T-helper 17 cell (primary cell): ENCODE measurements at places on chromosomes 2 and 18.

DNA sequence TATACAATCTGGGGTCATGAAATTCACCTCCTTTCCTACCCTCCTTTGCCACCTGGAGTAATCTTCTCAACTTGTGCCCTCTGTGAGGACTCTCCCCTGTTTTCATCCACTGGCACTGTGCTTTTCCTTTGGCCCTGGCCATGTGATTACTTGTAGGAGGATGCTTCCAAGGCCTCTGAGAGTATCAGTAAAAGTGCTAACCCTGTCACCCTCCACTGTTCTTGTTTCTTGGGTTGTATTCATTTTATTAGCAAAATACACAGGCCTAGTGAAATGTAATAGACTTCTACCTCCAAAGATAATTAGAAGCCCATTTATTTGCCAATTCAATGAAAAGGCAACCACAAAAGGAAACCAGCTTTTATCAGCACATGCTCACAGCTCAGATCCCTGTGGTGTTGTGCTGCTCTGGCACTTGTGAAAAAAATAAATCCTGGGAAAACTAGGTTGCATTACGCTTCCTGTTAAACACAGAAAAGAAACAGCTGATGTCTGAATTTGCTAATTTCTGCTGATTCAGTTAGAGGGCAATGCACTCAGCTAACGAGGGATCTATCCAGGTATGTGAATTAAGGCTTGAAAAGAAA is 357.5 kb upstream of the ETAA1 start:
- no peak for DNase-seq

GRCh38 chr2:124884315-124884714 is 859.2 kb downstream of the CNTNAP5 start:
- DNase-seq: no peak

GRCh38 chr2:220560192-220560591 is 932.8 kb downstream of the SLC4A3 start:
- DNase-seq: no peak

DNA sequence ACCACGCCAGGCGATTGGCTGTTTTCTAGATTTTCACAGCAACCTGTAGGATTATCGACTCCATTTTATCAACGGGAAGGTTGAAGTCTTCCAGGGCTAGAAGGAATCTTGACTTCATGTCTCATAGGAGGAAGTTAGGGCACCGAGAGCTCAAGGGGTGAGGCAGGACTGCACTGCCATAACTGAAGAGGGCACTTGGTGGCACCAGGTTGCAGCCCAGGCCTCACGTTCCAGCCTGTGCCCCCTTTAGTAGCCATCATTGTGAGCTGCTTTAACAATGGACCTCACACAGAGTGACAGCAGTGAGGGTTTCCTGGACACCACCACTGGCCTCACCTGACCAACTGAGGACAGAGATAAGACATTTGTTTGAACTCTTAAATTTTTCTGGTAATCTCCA is 22.9 kb upstream of the RPL37A start:
- DNase-seq: no peak

DNA sequence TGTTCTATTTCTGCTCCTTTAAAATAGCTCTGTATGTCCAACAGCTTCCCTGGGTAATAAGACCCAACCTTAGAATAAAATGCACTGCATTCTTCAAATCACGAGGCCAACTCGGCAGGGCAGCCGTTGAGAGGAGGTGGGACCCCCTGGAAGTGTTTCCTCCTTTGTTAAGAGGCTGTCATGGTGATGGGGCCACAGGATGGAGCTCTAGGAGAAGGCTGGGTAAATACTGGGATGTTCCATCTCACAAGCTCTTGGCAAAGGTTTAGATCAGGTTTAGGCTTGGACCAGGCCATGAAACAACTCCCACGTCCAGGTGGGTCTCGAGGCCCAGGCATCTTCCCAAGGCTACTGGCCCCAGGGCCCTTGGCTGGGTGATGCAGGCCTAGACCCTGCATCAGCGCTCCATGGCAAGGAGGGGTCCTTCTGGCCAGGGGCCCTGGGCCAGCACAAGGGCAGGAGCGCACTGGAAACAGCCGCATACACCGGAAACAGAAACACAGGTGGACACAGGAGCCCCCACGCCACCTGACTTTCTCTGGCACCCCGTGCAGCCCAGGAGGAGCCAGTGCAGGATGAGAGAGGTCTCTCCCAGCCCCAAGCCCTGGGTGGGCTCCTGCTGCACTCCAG is 38.8 kb upstream of the OTOS start:
- DNase-seq: no peak
